AG10803 (cell line): ENCODE measurements at places on chromosomes 2 and 18.

GRCh38 chr2:199772035-199772976 lies 78.7 kb downstream of the FTCDNL1 start:
- no peak for DNase-seq

DNA sequence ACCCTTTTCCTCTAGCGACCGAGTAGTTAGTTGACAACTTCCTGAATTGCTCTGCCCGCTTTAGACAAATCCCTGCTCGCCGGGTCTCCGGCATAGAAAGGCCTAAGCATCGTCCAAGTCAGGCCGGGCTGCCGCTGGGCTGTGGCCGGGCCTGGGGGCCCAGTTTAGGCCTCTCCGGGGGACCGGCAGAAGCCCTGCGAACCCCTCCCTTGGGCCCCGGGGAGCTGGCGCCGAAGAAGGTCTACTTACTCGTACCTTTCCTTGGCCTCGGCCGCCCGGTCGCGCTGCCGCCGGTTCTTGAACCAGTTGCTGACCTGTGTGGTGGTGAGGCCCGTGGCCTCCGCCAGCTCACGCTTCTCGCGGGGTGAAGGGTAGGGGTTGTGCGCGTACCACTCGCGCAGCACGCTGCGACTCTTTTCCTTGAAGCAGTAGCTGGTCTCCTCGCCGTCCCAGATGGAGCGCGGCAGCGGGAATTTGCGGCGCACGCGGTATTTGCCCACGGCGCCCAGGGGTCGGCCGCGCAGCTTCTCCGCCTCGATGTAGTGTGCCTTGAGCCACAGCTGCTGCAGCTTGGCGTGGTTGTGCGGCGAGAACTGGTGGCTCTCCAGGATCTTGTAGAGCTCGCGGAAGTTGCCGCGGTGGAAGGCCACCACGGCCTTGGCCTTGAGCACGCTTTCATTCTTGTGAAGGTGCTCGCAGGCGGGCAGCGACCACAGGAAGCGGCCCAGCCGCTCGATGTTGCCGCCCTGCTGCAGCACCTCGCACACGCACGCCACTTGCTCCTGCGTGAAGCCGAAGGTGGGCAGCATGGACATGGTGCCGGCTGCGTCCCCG lies 739 bp downstream of the SIX2 start:
- peak; percentile 16 for DNase-seq

DNA sequence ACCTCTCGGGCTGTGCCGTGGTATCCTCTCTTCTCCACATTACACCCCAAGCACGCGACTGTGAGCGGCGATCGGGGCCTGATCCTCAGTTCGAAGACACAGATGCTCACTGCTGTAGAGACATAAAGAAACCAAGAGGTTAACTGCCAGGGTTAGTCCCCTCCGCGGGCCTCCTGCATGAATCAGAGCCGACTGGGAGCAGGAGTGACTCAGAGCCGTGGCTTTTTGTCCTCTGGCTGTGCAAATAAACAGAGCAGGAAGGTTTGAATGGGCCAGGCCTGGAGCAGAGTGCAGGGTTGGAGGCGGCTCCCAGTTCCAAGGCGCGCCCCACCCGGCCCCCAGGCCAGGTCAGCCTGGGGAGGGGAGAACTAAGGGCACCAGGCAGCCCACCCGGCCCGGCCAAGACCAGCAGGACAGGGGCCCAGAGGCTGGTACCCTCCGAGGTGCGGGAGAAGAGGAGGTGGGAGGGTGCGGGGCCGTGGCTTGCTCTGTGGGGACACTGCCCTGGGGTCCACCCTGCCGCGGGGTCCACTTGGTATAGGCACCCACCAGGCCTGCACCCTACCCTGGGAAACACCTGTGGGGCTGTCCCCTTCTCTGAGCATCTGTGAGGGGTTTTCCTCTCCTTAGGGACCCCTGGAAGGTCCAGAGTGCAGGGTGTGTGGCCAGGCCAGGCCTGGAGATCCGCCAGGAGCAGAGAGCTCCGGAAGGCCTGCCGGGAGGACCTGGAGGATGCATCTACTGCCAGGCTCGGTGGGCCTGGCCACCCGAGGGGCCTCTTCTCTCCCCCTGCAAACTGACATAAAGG lies 16.5 kb downstream of the TWIST2 start:
- peak; percentile 99 for DNase-seq

DNA sequence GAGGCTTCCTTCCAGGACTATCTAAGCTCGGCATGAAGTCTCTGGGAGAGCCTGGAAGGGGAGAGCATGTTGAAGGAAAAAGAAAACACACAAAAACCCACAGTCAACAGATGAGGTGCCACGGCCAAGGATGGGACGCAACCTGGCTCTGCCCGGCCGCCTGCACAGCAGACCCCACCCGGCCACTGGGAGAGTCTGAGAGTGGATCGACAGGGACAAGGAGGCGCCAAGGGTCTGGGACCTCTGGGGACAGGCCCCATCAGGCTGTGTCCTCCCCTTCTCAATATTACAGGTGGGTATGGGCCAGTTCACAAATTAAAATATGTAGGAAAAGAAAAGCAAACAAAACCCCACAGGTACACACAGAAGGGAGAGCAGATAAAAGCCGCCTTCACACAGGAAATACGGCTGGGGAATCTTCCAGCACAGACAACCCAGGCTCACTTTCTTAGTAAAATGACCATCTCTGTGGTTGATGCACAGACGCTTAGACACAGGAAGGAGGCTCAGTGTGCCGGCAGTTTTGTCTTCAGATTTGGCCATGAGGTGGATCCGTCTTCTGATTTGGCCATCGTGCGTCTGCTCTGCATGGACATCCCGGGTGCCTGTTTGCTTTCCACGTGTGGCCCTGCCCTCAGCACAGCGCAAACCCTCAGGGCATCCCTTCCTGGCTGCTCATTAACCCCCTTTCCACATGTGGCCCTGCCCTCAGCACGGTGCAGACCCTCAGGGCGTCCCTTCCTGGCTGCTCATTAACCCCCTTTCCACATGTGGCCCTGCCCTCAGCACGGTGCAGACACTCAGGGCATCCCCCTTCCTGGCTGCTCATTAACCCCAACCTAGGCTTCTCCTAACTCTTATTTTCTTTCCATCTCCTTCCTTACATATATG lies 138.4 kb downstream of the EIPR1 start:
- no peak for DNase-seq

DNA sequence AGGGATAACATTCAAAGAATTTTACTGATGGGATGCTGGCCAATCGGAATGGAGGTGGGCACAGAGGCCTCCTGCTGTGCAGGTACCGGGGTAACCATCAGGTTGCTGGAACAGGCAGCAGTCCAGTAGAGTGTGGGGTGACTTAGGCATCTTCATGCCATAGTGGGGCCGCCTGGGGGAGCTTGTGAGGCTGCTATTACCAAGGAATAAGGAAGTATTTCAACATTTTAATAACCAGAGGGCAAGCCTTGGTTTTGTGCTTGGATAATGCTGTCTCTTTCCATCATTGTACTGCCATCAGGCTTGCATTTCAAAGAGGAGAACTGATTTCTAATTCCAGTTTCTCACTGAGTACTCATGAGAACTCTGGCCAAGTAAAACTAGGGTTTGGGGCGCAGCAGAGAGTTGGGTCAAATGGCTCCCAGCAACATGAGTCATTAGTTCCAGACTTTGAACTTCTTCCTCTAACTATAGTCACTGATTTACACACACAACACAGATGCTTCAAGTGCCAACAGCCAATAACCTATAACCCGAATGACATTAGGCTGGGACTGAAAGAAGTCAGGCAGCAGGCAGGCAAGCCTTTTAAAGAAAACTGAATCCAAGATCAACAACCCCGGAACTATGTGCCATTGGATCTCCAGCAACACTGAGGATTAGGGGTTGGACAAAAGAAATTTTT lies 56.1 kb upstream of the FHL2 start:
- peak; percentile 82 for DNase-seq

DNA sequence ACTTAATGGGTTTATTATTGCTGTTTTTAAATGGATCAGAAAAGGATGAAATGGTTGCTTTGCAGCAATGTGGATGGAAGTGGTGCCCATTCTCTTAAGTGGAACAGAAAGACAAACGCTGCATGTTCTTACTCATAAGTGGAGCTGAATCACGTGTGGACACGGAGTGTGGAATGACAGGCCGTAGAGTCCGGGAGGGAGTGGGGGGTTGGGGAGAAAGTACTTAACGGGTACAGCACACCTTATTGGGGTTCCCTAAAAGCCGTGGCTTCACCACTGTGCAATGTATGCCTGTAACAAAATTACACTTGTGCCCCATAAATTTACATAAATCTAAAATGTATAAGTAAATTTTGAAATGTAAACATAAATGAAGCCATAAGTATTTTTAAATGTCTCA lies 64.0 kb upstream of the CTDP1 start:
- no peak for DNase-seq
